ENCODE measurements at places on chromosomes 6 and 20. TPM values are rescaled to one million over a fixed set of nuclear protein-coding genes. Genes with fewer than 3 reads are reported as not detected.

- peak; percentile 18 for DNase-seq
Observed at GRCh38 chr6:116307001-116307400, 27.3 kb upstream of the TSPYL1 start.

DNA sequence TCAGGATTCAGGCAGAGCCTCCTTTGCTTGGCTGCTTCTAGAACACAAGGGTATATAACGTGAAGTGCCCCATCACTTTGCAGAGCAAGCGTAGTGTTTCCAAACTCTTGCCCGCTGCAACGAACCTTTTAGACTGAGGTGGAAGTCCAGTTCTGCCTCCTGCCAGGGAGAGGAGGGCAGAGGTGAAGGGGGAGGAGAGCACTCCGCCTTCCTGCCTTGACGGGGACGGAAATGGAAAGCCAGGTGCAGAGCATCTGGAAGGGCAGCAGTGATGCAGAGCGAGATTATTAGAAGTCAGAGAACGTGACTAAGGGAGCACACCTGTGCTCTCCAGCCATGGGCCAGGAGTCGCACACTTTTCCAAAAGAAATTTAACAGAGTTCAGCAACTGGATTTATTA is 63.4 kb downstream of the RREB1 start:
- DNase-seq = no peak

Gene C6orf52
- total RNA-seq = 1.4 TPM

- DNase-seq = peak; percentile 38
Observed at GRCh38 chr6:30813631-30814145, 69.3 kb upstream of the IER3 start.

Gene RAB44
- not detected for total RNA-seq

- DNase-seq = peak; percentile 6
Observed at GRCh38 chr6:39999006-39999867, 65.0 kb upstream of the MOCS1 start.

DNA sequence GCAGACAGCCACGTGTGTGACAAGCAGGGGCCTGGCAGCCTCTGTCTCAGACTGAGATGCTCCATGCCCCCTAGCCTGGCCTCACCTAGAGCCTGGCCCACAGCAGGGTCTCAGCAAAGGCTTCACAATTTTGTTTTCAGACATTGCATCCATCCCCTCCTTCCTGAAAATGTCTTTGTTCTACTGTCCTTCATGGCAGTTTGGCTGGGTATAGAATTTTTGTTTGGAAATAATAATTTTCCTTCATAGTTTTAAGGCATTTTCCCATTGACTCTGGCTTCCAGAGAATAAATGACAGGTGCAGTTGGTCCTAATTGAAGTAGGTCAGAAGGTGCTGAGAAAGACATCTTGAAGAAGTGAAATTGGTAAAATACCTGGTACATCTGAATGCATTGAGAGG is 216.2 kb downstream of the EYA2 start:
- DNase-seq = no peak

GRCh38 chr6:112626468-112627082 is 279.4 kb downstream of the RFPL4B start:
- DNase-seq = peak; percentile 97

DNA sequence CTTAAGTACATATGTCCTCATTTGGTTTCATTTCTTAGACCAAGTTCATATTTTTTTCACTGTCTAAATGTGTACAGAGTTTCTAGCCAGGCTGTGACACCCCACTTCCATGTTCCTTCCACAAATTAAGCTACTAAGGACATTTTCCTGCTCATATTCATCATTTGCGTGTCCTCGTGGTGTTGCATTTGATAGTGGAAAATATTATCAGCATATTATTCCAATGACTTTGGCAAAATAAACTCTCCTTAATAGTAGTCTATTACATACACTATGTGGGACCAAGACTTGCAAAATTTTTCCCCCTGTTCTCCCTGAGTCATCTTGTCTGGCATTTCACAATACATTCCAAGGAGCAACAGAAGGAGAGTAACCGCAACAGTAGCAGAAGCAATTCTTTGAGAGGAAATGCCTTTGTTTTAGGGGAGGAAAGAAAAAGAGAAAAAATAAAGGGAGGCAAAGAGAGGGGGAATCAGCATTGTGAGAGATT is 599.2 kb downstream of the COL12A1 start:
- peak; percentile 82 for DNase-seq

GRCh38 chr6:161840380-161840779 is 566.5 kb upstream of the AGPAT4 start:
- no peak for DNase-seq

DNA sequence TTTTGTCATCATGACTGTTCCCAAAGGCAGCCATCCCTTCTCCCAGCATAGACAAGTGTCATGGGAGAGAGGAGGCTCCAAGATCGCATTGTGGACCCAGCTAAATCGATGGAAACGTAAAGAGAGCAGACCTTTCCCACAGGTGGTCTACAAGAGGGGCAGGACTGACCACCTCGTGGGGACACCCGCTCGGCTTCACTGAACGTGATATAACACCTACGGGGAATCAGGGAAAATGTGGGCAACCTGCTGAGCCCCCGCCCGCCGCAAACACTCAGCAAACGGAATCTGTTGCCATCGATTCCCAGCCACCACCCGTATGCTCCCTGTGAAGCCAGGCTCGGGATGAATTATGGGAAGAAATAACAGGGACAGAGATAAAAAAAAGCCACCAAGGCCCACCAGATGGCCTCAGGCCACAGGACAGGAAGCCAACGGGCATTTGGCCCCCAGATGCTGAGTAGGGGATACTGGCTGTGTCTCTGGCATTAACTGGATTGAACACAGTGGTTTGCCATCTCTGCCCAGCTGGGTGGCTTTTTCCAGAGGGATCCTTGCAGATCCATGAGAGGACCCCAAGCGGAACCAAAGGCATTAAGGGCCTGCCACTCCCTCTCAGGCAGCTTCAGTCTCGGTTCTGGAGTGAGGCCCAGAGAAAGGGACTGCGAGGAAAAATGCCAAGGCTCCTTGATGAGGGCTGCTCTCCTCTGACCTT is 44.4 kb downstream of the BMP7 start:
- no peak for DNase-seq

DNA sequence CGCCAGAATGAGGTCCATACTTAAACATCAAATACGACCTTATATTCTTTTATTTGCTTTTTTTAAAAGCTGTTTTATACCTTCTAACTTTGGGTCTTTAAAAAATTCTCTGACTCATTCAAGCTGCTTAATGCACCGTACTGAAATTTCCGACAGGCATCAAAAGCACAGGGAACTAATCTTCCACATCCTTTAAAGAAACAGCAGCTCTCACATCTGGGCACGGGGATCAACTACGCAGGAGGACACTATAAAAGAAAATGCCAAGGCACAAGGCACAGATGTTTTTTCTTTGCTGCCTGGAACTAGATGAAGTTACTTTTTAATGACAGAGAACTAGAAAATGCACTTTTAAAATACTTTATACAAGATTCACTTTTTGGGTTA is 112.4 kb upstream of the ARG1 start:
- DNase-seq = peak; percentile 25

DNA sequence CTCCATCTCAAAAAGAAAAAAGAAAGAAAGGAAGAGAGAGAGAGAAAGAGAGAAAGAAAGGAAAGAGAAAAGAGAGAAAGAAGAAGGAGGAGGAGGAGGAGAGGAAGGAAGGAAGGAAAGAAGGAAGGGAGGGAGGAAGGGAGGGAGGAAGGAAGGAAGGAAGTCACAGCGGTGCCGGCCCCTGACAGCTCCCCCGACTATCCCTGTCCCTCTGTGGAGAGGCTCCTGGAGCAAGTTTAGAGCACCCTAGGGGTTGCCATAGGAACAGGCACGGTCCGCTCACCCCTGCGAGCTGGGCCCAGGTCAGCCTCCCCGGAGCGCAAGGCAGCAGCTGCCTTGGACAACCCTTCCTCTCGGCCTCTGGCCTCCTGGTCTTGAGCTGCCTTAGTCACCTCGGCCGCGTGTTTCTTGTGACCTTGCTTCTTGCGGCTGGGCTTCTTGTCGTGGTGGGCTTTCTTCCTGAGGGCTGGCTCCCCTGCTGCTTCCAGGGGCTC is 6.8 kb downstream of the BNIP5 start:
- DNase-seq = no peak

DNA sequence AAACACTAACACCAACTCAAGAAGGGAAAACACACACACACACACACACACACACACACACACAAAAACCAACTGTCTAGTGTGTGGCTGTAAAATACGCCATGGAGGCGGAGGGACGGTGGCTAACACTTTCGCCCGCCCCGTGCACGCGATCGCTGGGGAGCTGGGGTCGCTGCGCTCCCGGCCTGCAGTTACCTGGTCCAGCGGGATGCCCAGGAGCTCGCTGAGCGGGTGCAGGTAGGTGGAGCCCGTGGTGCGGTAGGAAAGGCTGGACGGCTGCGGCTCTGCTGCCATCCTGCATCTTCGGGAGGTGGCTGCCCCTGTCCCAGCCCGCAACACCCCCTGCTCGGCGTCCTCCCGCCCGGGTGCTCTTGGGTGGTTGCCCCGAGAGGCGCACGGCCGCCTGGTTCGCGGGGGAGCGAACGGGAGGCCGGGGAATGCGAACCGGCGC is 303 bp downstream of the MBOAT1 start:
- DNase-seq = no peak

- DNase-seq = peak; percentile 68
Observed at GRCh38 chr20:17863577-17864292, 104.9 kb downstream of the SNX5 start.

DNA sequence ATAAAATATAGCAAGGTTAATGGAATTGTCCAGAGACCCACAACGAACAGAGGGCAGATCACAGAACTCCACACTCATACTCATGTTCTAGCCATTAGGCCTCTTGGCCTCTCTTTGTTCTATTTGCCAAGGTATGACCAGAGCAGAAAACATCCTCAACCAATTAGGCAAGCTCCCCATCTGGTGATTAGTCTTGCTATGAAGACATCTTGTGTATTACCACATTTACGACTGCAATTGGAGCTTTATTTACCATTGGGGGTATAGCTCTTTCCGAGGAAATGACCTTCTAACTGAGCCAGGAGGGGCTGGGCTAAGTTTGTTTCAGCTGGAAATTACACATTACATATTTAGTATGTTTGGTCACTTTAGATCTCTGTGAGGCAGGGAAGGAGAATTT is 593.9 kb downstream of the CD109 start:
- no peak for DNase-seq

- DNase-seq = no peak
Observed at GRCh38 chr6:20432692-20433091, 31.0 kb downstream of the E2F3 start.

Gene SALL4
- total RNA-seq = 0.15 TPM

DNA sequence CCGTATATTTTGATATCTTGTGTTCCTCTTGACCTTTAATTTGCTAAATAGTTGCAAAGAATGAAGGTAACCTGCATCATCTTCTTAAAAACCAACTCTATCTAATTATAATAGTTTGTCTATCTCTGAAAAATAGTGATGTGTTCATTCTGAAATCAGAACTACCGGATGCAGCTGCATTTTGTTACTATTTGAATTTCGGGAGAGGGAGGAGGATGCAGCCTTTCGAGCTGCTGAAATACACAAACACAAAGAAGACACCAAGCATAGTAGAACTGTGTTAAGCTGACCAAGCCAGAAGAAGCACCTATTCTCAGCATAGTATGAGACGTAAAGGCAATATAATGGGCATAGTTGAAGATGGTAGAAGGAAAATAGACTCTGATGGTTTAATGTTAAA is 33.1 kb downstream of the PTPN1 start:
- no peak for DNase-seq

Gene TRIM15
- total RNA-seq = not detected

GRCh38 chr6:31116661-31117385 is 2.2 kb downstream of the PSORS1C1 start:
- no peak for DNase-seq

DNA sequence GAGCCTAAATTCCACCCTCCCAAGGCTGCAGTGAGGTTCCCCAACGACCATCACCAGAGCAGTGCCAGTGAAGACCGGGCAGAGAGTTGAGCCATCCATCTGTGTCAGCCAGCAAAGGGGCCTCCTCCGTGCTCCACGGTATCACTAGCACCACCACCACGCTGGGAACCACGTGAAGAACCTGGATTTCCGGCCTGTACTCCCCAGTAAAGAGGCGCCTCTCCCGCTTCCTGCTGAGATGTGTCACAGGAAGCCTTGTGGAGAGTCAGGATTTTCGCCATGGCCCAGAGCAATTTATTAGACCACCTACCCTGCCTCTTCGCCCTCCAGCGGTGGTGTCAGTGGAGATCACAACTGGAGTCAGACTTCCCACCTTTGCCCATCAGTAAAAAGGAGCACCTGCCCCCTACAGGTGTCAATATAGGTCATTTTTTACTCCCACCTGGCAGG is 28.8 kb downstream of the CPXM1 start:
- no peak for DNase-seq

GRCh38 chr6:154319231-154319858 is 37.3 kb downstream of the IPCEF1 start:
- DNase-seq = peak; percentile 82

- DNase-seq = no peak
Observed at GRCh38 chr6:149267513-149268043, 49.9 kb upstream of the TAB2 start.

DNA sequence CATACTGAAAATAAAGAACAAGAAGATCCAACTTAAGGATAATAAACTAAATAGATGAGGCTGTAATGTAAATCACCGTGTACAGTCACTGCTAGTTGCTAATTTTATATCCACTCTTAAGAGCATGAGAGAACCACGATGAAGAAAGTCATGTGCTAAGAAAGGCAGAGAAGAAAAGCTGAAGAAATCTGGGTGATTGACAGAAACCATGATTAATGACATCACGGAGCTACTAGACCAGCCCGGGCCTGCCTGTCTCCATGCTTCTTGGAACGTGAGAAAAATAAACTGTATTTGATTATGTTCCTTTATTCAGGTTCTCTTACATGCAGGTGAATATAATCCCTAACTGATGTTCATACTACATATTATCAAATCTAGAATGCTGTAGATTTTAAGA is 84.2 kb upstream of the E2F3 start:
- no peak for DNase-seq

DNA sequence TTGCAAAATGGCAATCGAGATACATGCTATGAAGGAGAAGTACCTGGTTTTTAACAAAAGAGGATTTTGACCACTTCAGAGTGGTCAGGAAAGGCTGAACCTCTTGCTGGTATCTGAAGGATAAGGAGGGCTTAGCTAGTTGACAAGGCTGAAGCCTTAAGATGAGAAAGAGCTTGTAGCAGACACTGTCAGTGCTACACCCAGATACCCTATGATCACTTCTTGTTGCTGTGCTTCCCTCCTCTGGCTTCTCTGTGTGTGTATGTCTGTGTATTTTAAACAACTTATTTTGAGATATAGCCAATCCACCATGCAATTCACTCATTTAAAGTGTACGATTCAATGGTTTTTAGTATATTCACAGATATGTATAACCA is 38.9 kb upstream of the TGM2 start:
- no peak for DNase-seq

All from renal cortical epithelial cell (primary cell).